ENCODE measurements at places on chromosomes 12 and 14.

DNA sequence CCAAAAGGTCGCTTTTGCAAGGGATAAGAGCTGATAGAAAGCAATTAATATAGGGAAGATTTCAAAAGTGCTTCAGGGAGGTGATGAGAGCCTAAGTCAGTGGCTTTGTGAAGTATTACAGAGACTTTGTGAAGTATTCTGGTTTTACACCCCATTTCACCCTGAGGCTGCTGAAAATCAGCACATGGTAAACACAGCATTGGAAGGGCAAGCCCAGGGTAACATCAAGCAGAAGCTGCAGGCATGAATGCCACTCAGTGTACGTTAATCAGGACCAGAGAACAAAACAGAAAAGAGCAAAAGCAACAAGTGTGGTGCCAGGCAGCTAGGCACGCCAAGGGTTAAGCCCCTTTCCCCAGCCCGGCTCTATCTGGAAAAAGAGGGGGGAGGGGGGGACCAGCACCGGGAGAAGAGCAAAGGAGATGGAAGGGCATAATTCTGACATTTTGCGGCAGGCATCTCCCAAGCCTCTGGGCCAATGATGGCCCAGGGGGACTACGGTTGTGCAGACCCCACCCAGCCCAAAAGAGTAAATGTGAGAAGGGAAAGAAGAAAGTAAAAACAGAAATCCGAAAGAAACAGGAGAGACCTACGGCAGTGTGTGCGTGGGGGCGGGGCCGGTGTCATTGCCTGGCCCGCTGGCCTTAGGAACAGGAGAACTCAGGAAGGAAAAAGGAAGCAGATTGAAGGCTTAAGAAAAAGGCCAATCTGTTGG, 58.9 kb downstream of the DHRS2 start:
- no peak for DNase-seq

- DNase-seq: no peak
Measured at GRCh38 chr12:55946553-55946952, 15.6 kb downstream of the DGKA start.

DNA sequence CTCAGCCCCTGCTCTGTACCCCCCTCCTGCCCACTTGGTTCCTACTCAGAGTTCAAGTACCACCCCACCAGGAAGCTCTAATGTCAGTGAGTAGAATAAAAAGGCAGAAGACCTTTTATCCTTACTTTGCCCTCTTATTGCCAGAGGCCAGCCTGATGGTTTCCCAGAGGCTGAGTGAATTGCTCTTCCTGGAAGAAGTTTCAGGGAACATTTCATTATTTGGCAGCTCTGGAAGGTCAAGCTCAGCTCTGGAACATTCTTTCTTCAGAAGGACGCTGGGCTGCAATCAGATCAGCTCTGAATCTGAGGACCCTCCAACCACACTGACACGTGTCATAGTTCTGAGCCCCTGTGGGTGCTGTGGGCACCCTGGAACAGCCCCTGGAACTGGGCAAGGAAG, 188.9 kb downstream of the ETV6 start:
- DNase-seq: no peak

- no peak for DNase-seq
Measured at GRCh38 chr14:30559638-30560091, 707 bp downstream of the G2E3 start.

DNA sequence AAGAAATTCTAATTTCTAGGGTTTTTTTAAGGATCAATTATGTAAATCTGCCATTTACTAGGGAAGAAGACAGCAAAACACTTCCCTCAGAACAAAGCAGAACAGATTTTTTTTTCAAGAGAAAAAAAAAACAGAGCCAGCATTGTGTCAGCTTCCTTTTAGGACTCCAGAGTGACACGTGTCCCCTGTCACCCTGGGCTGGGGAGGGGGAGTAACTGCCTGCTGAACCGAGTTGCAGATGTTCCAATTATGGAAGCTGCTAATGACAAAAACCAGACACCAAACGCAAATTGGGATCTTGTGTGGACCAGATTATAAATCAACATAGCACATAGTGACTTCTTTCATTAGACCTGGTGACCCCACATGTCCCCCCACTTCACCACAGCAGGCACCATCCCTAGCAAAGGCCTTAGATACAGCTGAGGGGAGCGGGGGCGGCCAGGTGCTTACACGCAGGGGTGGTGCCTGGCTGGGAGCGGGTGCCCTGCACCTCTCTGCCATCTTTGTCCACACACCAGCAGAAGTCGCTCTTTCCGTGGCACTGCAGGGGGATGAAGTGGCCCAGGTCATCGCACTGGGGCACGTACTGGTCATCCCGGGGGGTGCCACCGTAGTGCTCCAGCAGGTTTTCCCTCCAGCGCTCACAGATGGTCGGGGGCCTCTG, 25.4 kb downstream of the RTRAF start:
- DNase-seq: no peak

GRCh38 chr12:31752450-31752849, 23.6 kb upstream of the AMN1 start:
- no peak for DNase-seq

DNA sequence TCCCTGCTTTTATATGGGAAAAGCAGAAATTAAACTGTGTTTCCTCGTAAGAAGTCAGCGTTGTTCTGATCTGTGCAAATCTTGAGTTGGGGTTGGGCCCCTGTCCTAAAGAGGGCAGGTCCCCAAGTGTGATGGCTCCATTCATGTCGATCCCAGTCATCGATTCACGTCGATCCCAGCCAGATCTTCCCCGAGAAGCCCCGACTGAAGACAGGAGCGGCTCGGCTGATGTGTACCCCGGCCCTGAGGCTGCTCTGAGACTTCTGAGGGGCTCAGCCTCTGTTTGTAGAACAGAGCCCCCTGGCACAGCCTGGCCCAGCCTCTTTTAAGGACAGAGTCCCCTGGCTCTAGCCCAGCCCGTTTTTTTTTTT, 9.3 kb downstream of the PGAM5 start:
- DNase-seq: no peak

- DNase-seq: no peak
Measured at GRCh38 chr12:74071182-74071581, 466.5 kb upstream of the ATXN7L3B start.

DNA sequence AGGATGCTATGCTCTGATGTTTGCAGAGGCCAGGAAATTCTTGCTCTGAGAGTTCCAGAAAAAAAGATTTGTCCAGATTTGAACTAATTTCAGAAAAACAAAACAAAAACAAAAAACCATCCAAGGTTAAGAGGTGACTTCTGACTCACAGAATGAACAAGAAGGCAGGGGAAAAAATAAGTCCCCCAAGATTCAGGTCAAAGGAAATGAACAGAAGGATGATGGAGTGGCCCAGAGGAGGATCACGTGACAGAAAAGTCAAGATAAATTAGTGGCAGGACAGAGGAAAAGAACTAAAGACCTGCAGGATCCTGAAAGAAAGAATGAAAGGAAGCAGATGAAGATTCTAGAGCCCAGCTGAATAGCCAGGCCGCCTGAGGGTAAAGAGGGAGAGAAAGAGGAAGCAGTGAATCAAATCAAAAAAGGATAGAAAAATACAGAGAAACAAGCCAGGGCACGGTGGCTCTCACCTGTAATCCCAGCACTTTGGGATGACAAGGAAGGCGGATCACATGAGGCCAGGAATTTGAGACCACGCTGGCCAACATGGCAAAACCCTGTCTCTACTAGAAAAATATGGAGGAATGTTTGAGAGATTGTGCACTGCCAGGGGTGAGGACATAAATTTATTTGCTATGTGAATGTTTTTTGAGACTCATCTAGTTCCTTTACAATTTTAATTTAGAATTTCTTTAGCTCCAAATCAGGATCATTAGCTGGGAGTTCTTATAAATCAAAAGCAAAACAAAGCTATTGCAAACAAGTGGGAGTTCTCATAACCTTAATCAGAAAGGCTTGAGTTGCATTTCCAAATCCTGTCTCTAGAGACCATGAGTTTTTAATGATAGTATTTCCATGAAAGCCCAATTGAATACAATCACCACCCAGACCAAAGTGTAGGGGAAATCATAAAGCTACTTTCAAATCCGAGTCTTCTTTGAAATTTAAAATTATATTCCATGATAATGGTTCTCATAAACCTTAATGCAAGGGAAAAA, 217.1 kb upstream of the PLEKHG7 start:
- no peak for DNase-seq

DNA sequence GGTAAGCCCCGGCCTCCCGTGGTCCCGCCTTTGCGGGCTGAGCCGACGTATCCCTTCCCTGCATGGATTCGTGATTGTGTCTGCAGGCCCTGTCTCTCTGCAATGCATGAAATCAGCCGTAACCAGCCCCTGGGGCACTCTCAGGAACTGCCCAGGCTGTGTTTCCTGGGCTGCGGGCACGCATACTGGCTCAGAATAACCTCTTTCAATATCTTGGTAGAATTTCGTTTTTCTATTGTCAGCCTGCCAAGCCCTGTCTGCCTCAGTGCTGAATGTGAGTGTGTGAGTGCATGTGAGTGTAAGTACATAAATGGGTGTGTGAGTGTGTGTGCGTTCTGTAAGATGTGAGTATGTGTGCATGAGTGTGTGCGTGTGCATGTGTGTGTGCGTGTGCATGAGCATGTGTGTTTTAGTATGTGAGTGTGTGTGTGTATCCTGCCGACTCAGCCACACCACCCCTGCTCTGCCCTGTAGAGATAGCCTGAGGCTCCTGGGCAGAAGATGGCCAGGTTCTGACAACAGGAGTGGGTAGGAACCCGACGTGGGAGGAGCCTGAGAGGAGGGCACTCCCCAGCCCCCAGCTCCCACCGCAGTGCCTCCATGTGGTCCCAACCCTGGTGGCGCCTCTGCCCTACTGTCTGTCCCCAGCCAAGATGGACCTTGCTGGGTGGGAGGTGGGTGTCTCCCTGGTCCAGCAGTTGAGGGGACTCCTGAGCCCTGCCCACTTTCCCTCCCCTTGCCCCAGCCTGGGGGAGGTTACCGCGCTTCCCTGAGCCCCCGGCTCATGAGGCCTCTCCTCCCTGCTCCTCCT, 268.8 kb downstream of the ADGRD1 start:
- no peak for DNase-seq

Data from effector CD4-positive, alpha-beta T cell (primary cell).